ENCODE measurements at places on chromosomes 1 and 21.

GRCh38 chr1:245923215-245923614 lies 583.9 kb downstream of the SMYD3 start:
- DNase-seq = no peak

DNA sequence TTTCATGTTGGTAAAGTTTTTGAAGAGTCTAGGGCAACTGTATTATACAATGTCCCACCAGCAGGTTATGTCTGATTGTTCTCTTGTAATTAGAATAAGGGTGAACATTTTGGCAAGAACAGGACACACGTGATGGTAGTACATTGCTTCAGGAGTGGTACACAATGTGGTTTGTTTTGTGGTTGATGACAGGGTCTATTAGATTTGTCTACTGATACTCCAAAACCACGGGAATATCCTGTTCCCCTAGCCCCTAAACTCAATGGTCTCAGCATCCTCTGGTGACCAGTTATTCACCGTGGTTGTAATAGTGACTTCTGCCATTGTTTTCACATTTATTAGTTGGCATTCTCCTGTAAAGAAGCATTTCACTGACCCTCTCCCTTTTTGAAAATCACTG lies 22.1 kb upstream of the ACTA1 start:
- DNase-seq = no peak

- no peak for DNase-seq
Measured at GRCh38 chr1:185459141-185459540, 142.1 kb upstream of the IVNS1ABP start.

DNA sequence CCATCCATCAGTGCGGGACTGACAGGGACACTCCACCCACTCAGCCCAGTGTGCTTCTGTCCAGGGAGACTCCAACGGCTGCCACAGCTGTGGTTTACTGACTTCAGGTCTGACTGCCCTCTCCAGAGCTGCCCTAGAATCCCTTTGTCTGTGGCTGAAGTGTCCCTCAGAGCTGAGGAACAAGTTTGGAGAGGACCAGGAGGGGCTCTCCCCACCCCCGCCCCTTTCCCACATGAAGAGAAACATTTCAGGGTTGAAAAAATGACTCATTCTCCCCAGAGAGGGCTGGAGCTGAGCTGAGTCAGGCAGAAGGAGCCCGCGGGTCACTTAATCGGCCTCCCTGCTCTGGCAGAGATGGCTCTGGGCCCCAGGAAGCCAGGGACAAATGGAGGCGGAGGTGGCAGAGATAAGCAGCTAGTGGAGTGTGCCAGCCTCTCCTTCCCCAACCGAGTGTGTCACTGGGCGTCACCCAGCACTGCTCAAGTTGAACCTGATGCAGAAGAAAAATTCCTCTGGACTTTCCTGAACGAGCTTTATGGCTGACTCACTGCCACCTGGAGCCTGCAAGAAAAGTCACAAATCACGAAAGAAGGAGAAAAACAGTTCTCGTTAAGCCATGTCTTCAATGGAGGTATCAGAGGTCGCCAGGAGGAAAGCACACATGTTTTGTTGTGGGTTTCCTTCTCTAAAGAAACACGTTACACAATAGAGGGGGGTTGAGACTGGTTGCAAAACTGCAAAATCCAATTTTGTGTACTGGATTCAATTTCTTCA lies 34.3 kb upstream of the ECE1 start:
- DNase-seq = peak; percentile 38

DNA sequence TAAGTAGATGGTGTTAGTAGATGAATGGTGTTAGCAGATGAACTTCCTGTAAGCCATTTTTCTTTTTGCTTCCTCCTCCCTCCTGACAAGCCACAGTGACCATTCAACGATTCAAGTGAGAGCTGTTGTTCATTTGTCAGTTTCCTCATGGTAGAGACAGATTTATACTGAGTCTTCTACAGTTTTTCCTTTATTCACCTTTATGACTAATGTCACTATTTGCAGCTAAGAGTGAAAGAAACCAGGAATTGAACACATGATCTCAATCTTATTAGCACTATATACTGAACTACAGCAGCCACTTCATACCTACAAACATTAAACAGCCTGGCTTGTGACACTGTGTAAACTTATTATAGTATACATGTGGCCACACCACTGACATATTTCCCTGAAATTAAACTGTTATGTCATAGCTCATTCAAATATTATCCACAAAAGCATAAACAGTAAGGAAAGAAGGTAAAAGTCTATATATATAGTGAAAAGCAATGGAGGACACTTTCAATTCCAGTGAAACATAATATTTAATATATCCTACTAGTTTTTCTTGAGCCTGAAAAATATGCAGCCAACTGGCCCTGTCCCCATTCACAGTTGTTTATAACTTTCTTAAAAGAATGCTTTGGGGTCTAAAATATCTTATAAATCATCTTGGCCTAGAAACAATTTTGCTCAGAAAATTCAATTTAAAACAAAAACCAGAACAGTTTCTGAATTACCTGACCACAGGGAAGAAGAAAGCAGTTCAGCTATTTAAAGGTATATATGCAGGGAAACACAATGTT lies 566.9 kb upstream of the ZRANB2 start:
- no peak for DNase-seq

DNA sequence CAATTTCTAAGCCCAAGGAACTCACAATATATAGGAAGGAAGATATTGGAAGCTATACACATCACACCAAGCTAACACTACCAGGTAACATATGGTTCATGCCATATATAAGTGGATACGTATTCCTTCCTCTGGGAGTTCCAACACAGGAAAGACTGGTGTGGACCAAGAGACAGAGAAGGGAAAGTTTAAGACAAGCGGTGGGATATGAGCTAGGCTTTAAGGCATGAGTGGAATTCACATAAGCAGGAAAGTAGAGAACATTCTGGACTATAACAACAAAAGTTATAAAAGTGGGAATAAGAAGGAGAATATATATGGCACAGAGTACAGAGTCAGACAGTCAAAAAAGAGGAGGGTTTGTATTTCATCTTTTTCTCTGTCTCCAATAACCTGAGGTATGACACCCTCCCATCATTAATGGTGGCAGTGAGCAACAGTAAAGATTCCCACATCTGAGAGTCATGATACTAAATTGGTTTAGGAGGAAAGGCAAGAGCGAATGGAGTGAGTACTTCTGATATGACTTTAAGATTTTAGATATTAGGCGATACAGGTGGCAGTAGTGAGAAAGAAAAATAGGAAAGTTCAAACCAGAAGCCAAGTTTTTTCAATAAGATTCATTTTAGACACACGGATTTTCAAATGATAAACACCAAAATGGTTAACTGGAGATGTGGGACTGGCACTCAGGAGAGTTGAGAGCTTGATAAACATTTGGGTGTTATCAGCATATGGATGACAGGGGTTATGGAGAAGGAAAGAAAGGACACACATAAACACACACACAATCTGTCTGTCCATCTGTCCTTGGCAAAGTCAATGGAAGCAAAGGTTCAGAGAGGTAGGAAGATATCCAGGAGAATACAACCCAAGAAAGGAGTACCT lies 87.4 kb upstream of the TTC39A start:
- DNase-seq = no peak

GRCh38 chr1:224718470-224719053 lies 102.4 kb downstream of the CNIH3 start:
- DNase-seq = no peak

- no peak for DNase-seq
Measured at GRCh38 chr1:84488107-84488506, 9.0 kb downstream of the RPF1 start.

DNA sequence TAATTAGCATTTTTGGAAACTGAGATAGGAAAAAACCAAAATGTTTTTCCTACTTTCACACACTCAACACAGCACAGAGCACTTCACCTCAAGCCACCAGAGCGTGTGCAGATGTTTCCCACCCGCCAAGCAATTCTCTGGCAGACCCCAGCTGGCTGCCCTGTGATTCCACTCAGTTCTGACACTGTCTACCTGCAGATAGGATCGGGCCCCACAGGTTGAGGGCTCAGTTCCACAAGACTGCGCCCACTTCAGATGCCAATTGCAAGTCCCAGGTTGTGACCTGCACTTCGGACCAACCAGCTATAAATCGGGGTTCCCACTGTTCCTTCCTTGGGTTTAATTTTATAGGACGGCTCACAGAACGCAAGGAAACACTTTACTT lies 9.9 kb downstream of the KIAA1614 start:
- DNase-seq = no peak

GRCh38 chr1:43305461-43305860 lies 4.7 kb downstream of the TIE1 start:
- no peak for DNase-seq

- no peak for DNase-seq
Measured at GRCh38 chr1:99176753-99177152, 87.5 kb upstream of the PLPPR4 start.

All from T-helper 9 cell (primary cell).